ENCODE measurements at places on chromosomes 1 and 21.

DNA sequence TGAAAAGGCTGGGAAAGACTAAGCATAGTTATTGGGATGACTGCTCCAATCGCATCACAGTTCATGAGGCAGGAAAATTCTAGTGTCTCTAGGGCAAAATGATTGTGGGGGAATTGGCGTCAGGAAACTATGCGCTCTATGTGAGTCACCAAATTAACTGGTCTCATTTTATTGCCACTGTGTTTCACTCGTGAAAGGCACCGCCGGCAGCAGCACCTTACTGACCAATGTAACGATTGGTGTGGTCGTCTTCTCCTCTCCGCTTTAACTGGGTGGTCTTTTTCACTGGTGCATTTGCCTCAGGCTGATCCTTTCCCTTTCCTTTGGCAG is 83.5 kb downstream of the SPAG17 start:
- no peak for DNase-seq

DNA sequence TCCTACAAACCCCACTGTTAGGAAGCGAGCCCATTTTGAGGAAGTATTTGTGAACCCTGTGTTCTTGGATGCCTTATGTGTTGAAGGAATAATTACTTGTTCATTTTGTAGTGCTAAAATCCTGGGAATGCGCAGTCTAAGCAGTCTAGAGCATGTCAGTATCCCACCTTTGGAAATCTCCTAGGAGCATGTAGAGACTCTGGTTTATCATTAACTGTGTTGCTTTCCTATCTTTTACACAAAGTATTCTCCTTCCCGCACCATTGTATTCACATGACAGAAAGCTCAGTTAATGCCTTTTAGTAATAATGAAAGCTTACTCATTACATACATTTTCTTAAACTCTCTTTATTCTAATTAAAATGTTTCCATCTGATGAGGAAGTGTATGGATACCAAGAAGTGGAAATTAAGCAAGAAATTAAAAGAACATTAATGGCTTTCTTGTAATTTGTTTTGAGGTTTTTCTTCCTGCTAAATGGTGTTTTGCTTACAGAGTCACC is 99.4 kb downstream of the CAMTA1 start:
- DNase-seq, result no peak

DNA sequence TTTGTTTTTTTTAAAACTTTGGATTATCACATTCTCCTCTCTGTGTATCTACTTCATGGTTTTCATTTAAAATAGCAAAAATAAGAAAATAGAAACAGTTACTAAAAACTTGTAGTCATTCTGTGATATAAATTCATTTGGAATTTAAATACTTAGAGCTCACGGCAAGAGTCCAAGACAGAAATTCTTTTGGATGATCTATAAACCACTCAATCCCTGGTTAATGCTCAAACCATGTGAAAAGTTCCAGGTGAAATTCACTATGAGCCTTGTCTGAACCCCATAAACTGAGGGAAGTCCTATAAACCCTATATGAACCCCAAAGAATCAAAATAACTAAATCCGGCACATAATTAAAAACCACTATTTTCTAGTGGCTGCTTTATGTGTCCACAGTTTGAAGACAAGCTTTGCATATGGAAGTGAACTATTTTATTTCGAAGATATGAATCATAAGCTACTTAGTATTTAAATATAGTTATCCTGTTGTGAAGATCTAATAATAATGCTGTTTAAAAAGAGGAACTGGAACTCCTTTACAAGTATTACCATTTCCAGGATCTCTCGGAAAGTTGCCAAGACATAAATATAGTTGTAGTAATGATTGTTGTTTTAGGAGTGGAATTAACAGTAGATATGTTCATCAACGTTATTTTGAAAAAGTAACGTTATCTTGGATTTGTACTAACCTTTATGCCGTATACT is 163.5 kb downstream of the NFIA start:
- DNase-seq, result no peak

DNA sequence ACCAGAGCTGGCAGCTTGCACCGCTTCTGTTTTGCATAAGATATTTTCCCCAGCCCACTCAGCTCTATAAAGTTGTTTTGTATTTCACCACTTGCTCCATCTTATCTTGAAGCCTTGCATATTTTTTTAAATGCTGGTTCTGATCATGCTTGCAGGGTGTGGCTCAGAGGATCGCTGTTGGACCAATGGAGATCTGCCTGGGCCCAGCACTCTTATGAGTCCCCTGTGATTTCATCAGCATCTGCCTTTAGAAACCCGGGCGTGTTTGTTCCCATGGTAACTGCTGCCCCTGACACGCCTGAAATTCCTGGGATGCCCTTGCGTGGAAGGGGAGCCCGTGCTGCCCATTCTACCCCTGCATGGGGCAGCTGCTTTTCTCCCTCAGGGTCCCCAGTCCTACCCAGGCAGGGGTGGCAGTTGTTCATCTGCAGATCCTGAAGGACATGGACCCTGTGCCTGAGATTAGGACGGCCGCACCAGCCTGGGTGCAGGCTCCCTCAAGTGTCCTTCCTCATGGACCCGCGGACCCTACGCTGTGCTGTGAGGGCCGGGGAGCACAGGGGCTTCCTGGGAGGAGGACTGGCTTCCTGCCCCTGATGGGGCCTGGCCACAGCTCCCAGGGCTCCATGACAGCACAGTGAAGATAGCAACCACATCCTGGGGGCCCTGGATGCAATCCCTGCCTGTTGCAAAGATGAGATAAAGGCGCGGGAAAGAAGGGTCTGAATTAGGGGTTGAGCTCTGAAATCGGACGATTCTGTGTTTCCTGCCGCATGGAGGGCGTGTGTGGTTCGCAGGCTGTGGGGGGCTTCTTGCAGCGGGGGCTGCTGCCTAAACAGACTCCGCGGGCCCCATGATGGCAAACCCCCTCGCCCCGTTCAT is 226.5 kb downstream of the SDCCAG8 start:
- DNase-seq, result no peak

GRCh38 chr1:206685769-206686477 is 1.2 kb downstream of the MAPKAPK2 start:
- DNase-seq, result peak; percentile 37

DNA sequence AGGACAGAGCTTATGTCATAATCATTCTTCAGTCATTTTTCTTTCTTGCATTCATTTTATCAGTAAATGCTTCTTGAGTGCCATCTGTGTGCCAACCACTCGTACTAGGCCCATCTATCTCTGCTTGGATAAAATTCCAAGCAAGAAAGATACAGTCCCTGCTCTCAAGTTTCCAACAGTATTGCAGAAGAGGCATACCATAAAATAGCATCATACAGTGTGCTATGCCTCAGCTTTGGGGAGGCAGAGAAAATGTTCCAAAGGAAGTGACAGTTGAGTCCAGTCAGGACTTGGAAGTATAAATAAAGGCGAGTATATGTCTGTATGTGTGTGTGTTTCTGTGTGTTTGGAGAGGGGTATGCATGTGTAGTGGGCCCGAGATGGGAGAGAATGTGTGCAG is 113.4 kb upstream of the HOOK1 start:
- DNase-seq, result no peak

DNA sequence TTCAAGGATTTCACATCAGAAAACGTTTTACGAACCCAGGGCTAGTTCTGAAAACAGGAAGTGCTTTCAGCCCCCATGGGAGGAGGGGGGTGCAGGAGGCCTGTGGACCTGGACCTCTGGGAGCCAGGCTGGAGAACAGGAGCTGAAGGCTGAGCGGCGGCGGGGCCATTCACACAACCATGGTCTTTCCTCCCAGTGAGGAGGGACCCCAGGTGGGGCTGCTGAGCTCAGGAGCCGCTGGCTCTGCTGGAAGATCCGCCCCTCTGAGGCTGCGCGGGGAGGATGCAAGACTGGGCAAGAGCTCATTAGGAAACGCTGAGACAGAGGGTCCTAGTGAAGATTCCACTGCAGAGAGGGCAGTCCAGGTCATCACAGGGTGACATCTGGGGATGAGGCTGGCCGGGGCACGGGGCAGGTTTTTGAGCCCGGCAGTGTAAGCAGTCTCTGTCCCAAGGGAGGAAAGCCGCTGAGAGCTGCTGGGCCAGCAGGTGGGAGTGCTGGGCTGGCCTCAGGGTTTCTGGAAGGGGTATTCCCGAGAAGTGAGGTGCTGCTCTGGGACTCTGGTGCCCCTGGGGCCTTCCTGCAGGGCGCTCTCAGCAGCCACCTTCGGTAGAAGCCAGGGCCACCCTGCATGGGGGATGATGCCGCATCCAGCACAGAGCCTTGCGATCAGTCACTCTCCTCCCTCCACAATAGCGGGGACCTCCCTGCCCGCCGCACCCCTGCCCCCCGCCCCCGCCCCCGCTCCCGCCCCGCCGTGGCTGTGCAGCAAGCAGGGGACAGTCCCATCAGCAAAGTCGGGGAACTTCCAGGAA is 7.5 kb downstream of the MX2 start:
- DNase-seq, result peak; percentile 13

GRCh38 chr1:7508052-7508933 is 262.8 kb upstream of the VAMP3 start:
- DNase-seq, result no peak

DNA sequence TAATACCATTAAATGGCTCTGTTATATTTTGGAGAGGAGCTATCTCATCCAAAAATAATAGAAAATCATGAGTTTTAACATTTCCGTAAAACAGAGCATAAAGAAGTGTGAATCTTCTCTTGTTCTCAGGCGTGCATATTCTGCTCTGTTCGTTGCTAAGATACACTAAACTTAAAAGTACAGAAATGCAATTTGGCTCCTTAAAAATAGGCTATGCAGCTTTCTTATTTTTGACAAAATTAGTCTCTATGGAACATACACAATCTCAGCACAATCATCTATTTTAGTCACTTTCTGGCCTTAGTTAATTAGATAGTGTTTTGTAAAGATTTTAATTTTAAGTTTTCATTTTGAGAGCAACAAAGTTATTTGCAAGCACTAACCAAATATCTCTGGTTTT is 79.0 kb upstream of the USP25 start:
- DNase-seq, result no peak

- no peak for DNase-seq
These were observed 72.8 kb downstream of the XCL2 start for GRCh38 chr1:168470901-168471431.

DNA sequence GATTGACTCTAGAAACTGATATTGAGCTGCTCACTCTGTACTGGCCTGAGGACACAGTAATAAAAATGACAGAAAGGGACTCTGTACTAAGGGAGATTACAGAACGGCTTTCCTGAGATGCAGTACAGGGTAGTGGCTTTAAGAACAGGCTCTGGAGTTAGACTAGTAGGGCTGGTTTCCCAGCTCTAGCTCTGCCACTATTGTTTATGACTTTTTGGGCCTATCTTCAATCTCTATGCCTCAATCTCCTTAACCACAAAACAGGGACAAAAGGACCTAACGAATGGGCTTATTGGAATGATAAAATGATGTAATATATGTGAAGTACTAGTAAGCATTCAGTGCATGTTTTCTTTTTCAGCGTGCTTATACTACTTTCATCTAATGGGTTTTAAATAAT is 1.4 kb downstream of the DEPDC1 start:
- DNase-seq, result no peak

- DNase-seq, result peak; percentile 8
These were observed 40.2 kb downstream of the TBX19 start for GRCh38 chr1:168320800-168321450.

GRCh38 chr21:15204970-15205286 is 140.1 kb upstream of the NRIP1 start:
- no peak for DNase-seq

- DNase-seq, result no peak
These were observed 102.0 kb downstream of the BEND5 start for GRCh38 chr1:48674641-48675040.

DNA sequence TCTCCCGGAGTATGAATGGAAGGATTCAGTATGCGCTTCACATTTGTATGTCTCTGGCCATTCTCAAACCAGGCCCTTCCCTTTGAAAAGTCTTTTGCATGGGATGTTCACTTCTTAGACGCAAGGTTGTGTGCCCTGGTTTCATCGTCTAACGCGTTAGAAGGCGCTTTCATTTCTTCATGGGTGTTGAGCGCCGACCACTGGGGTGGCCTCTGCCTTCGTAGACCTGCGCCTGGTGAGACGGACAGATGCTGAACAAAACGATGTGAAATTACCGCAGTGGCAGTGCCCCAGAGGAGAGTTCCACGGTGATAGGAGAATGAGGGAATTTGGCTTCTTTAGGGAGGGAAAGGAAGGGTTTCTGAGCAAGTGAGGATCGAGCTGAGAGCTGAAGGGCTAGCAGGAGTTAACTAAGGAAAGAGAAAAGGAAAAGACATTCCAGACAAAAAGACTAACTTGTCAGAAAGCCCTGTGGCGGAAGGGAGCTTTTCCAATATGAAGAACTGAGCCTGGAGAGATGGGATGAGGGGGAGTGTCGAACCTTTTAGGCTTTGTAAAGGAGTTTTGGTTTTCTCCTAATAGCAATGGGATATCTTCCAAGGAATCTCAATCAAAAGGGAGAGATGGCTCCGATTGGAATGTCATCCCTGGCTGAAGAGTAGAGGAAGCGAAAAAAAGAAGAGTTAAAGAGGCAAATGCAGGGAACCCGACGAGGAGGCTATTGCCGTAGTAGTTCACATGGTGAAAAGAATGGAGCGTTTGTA is 951 bp downstream of the GGPS1 start:
- peak; percentile 23 for DNase-seq

- no peak for DNase-seq
These were observed at the start of gene SLAMF9 for GRCh38 chr1:159953536-159954515. TSS of gene SLAMF9 (minus strand) at chr1:159954237. CDS start at chr1:159954137, 100 bp downstream.

DNA sequence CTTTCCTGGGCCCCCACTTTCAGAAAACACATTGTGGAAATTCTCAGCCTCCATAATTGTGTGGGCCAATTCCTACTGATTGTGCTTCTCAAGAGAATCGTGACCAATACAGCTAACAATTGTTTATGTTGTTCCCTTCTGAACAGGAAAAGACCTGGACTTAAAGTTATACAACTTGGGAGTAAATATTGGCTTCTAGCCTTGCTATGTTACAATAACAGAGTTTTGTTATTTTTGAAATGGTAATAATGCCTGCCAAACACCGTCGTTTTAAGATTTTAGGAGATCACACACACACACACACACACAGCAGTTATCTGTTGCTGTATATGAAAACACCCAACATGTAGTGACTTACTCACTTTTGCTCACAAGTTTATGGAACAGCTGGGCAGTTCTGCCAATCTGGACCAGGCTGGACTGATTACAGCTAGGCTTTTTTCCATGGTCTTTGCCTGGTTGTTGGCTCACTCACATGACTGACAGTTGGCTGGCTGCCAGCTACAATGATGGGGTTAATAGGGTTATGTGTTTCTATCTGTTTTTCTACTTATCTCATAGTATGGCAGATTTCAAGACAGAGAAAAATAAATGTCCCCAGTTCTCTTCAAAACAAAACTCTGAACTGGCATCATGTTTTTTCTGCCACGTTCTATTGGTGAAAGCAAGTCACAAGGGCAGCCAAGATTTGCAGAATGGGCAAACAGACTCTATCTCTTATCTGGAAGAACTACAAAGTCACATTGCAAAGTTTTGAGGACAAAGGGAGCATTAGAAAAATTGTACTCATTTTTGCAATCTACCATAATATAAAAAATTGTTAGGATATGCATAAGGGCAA is 447.5 kb downstream of the NEGR1 start:
- DNase-seq, result no peak
